ENCODE measurements at places on chromosomes 3 and 15.

DNA sequence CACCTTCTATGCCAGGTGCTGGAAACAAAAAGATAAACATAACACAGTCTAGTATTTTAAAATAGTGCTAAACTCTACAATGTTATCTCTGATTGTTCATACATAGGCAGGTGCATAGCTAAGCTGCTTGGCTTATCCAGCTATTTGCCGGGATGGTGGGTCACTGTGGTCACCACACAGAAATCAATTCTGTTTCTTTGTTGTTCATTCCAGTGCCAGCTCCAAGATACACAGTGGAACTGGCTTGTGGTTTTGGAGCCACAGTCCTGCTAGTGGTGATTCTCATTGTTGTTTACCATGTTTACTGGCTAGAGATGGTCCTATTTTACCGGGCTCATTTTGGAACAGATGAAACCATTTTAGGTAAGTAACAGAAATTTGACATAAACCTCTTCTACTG is 130.2 kb downstream of the IL1RAP start:
- no peak for DNase-seq

DNA sequence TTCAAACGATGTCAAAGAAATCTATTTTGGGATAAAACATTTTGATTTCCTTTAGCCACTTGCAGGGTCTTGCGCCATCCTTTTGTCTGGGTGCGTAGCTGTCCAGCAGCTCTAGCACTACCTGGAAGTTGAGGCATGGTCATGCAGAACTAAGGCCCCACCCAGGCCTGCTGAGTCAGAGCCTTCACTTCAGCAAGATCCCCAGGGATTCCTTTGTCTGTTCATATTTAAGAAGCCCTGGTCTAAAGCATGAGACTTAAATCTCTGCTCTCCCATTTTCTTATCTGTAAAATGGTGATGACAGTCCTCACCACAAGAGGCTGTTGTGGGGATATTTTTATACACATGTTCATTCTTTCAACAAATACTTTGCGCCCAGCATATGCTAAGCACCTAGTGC is 99.0 kb upstream of the CTDSPL start:
- DNase-seq, result no peak

DNA sequence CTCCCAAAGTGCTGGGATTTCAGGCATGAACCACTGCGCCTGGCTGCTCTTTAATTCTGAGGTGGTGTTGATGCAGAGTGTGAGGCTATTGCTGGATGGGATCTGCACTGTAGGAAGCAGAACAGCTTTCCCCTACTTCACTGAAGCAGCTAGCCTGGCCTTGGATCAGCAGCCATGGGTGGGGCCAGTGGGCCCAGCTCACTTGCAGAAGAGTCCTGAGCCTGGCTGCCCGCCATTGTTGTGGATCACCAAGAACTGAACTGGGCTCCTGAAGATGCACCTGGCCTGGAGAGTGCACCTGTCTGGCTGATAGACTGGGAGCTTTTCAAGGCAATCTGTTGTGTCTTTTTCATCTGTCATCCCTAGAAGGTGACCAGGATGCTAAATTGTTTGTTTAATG is 11.9 kb downstream of the TLNRD1 start:
- DNase-seq, result no peak

DNA sequence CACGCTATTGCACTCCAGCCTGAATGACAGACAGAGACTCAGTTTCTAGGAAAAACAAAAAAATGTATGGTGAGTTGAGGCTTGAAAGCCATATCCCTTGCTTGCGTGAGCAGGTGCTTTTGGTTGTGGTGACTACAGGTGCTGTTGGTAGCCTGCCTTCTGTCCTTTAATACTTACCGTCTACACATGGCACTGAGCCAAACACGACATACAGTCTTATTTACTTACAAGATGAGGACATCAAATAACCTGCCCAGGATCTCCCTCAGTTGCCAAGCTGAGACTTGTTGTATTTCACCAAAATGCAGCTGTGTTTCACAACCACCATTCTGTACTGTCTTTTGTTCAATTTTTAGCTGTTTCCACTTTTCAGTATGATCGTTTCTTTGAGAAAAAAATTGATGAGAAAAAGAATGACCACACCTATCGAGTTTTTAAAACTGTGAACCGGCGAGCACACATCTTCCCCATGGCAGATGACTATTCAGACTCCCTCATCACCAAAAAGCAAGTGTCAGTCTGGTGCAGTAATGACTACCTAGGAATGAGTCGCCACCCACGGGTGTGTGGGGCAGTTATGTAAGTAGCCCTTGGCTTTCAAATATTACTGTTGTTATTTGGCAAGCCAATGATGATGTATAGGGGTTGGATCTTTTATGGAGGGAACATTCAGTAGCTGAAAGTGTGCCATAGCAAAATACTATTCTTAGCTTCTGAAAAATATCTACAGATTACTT is 6.5 kb downstream of the ALAS1 start:
- no peak for DNase-seq

GRCh38 chr15:47862402-47862801 is 145.1 kb downstream of the SEMA6D start:
- DNase-seq, result no peak

- DNase-seq, result no peak
Measured at GRCh38 chr15:100807028-100807427, 72.6 kb upstream of the ALDH1A3 start.

DNA sequence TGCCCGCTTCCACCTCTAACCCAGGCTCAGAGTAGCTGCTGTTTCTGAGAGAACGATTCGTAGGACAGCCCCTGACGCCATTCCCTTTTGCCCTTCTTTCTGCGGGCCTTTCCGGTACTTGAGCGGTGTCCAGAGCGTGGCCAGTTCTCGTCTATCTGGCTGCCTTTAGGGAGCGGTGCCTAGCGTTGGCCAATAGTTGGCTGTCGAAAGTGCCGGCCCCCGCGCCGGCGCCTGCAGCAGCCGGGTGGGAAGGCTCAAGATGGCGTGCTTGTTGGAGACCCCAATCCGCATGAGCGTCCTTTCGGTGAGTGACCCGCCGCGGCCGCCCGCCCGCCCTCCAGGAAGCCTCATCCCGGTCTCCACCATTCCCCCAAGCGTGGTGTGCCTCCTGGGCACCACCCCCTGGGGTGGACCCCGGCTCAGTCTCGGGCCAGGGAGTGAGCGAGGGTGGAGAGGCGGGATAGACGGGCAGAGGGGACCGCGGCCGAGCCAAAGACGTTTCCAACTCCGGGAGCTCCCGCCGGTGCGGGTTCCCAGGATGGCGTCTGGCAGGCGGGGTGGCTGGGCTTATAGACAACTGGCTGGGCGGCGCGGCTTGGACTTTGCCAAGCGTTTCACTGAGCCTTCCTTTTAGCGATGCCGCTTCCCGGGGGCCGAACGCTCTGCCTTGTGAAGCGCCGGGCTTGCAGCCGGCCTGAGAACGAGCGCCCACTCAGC is at the start of gene ARMC8:
TSS of gene ARMC8 (plus strand) at position 6 of the 717 bp plus-strand sequence. CDS start at position 260, 254 bp downstream.
- DNase-seq, result peak; percentile 53

- no peak for DNase-seq
Measured at GRCh38 chr3:12737319-12737718, 21.7 kb downstream of the TMEM40 start.

DNA sequence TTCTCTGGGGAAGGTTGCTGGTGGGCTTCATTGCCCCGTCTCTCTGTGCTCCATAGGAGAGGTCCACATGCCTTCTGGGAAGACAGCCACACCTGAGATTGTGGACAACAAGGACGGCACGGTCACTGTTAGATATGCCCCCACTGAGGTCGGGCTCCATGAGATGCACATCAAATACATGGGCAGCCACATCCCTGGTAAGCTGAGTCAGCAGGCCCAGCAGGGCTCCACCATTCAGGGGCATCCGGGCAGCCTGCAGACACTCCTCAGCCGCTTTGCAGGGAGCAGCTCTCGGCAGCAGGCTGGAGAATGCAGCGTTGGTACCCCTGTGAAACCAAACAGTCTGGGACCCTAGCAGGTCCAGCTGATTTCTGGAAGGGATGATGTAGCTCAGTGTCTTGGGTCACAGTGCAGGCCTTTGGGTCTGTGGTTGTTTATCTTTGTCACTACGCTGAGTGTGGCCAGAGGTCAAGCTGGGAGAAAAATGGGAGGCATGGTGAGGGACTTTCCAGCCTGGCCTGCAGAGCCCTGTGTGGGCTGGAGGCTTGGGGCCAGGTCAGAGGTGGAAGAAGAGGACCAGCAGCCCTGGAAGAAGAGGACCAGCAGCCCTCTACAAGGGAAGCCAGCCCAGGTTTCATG is 67.2 kb downstream of the DNASE1L3 start:
- no peak for DNase-seq

GRCh38 chr3:194976049-194976451 is 290.4 kb downstream of the FAM43A start:
- DNase-seq, result no peak

DNA sequence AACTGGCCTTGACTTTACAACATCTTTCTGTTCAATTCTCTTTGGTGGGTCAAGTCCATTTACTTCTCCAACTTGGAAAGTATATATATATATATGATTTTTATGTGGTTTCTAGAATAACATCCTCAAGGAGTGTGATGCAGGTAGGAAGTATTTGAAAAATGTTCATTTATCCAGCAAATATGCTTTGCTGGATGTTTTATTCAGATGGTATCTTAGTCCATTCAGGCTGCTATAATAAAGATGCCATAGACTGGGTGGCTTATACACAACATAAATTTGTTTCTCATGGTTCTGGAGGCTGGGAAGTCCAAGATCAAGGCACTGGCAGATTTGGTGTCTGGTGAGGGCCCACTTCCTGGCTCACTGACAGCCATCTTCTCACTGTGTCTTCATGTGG is 168.7 kb upstream of the RASGRP1 start:
- no peak for DNase-seq

GRCh38 chr15:36777926-36778325 is 198.5 kb downstream of the CDIN1 start:
- no peak for DNase-seq

DNA sequence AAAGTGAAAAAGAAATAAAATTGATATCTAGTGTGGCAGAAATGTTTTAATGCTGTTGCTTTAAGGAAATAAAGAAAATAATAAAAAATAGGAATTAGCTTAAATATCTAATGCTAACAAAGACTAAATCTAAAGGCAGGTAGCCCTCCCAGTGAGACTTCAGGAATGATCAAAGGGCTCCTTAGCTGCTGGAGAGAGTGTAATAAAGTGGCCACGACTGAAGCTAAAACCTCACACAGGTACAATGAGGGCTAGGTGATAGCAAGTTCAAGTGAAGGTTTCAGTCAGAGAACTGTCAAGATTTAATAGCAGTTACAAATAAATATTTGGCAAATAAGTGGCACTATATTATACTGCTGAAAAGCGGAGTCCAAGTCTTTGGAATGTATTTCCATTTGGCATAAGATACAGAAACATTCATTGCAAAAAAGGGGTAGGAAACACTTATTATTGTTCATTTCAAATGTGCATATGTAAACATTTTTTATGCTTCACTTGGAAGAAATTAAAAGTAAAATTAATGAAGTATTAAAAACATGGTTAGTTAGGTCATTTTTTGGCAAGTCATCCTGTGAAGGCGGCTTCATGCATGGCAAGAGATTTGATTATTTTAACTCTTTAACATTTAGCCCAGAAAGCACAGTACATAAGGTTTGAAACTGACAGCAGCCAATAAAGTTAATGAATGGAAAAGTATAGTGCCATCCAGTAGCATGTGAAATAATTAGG is 168.2 kb downstream of the ECT2 start:
- DNase-seq, result no peak
